ENCODE measurements at places on chromosomes 1 and 21.

DNA sequence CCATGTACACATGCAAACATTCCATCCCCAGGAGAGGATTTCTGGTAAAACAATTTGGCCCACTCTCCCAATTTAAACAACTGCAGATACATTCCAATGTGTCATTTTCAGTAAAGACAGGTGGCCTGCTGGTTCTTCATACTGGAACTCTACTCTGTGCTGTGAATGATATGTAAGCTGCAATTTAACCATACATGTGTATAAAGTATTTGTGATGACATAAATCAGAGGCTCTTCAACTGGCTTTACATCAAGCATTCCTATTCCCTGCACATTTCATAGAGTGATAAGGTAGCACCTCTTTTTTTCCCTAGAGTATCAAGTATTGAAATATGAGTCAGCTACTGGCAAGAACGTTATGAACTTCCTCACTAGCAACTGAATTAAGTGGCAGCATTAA, 649.5 kb upstream of the ADGRL2 start:
- no peak for DNase-seq

DNA sequence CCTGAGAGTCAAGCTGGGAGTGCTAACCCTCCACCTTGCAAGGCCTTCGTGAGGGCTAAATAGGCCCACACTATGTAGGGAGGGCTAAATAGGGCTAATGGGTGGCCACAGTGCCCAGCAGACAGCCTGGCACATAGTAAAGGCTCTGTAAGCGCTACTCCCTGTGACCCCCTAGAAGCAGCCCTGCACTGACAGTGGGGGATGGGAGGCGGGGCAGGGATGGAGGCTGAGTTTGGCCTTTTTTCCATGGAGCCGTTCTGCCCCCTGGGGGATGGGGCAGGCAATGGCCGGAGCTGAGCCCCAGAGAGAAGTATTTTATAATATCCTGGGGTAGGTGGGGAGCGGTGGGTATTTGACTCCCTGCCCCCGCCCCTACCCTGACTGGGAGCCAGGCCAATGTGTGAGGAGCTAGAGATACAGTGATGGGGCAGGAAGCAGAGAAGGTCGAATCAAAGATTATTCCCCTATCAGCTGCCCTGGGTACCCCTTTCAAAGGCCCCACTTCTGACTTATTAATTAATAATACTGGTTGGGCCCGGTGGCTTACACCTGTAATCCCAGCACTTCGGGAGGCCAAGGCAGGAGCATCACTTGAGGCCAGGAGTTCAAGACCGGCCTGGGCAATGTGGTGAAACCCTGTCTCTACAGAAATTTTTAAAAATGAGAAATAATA, 42.3 kb downstream of the LACTBL1 start:
- DNase-seq = no peak

- DNase-seq = peak; percentile 14
These were observed 124.0 kb downstream of the SYT14 start for GRCh38 chr1:210061992-210062391.

- no peak for DNase-seq
These were observed 358.7 kb downstream of the RRAGC start for GRCh38 chr1:38500891-38501290.

DNA sequence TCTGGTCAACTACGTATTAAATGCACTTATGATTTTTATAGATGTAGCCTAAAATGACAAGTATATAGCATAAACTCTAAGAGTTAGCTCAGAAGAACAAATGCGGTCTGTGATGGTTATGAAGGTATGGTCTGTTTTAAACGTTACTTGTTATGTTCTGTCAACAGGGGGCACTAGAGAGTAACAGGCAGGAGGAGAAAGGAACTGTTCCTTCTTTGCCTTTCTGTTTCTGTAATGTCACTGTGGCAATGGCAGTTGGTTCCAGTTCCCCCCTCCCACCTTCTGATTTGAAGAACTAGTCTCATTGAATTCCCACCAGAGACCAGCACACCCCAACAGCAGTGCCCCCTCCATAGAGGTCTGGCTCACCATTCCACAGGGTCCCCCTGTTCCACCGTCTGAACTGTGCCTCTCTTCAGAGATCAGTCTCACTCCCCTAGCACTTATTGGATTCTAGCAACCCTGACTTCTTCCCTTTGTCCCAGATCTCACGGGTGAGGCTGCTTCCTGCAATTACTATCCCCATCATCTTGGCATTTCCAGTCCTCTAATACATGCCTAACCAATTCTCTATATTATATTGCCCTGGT, 14.0 kb downstream of the KRTAP24-1 start:
- DNase-seq = no peak

DNA sequence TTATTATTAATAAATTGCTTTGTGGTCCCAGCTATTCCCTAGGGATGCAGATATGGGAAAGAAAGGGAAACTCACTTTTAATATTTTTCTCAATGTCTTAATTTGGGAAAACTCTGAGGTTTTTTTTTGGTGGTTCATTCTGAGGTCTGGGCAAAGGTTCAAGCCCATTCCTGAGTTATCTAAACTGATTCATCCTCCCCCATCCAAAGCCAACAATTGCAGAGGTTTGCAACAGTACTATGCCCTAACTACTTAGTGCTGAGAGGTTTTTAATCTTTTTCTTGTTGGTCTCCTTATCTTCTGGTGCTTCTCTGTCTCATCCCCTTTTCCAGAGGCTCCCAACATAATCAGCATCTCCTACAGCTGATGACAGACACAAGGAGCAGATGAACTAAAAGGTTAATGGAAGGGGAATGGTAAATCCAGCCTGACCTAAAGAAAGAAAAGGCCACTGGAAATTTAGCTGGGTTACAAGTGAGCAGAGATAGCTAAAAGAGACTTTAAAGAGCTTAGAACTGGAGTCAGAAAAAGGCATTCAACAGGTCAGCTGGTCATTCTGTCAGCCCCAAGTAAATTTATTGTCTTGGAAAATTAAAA, 390.4 kb downstream of the TGFB2 start:
- no peak for DNase-seq

- no peak for DNase-seq
These were observed 1012.4 kb downstream of the AMY1C start for GRCh38 chr1:104761961-104762570.

GRCh38 chr1:34918386-34918976, 11.0 kb downstream of the DLGAP3 start:
- no peak for DNase-seq

DNA sequence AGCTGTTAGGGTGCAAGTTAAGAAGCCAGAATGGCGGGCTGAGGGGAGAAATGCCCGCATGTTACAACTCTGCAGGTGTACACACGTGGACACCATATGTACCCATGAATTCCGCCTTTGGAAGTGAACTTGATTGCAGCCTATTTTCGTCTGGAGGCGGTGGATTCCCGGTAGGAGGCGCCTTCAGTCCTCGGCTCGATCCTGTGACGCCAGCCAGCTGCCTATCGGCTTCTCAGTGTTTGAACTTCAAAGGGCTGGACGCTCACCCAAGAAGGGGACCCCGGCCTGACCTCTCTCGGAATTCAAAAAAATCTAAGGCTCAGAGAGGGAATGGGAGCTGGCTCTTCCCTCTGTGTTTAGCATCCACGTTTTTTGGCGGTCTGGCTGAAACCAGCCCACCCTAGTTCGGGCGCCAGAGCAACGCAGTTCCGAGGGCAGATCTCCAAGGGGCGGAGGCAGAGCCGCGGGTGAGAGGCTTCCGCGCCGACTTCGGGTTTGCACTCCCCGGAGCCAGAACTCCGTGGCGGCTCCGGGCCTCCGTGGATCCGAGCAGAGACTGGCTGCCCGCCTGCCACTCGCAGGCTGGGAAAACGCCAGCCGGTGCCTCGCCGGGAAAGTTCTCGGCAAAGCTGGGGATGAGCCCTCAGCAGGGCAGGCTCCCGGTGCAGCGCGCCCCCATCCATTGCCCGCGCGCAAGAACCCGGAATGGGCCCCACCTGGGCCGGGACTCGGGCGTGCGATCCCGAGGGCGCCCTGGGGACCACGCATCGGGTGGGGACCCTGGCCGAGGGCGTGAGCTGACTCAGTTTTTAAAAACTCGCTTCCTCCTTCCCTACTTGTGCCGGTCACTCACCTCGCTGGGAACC, 996 bp upstream of the TMEM51 start:
- DNase-seq = peak; percentile 89

DNA sequence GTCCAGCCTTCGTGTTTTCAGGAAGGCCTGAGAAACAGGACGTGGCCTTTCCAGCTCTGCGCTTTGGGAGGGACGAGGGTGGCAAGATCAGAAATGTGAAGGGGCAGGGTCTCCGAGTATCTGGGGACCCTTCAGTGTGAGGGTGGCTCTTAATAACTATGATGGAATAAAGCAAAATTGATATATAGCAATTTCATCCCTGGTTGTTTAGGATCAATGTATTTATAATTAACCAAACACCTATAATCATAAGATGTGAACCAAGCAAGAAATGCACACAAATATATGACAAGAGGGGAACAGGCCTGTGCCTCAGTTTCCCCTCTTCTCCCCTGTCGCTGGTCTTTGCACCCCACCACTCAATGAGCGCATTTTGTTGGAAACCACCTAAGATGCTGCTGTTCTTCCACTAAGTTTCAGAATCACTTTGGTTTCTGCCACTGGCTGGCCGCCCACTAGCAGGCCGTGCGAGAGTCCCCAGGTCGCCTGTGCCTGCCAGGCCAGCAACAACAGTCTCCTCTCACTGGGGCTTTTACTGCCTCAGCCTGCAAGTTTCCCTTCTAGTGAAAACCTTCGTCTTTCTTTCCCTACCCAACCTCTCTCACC, 36.6 kb downstream of the UBASH3A start:
- no peak for DNase-seq

- no peak for DNase-seq
These were observed 299.7 kb downstream of the OLFM3 start for GRCh38 chr1:101697072-101697471.
